ENCODE measurements at places on chromosomes 16 and 17.

DNA sequence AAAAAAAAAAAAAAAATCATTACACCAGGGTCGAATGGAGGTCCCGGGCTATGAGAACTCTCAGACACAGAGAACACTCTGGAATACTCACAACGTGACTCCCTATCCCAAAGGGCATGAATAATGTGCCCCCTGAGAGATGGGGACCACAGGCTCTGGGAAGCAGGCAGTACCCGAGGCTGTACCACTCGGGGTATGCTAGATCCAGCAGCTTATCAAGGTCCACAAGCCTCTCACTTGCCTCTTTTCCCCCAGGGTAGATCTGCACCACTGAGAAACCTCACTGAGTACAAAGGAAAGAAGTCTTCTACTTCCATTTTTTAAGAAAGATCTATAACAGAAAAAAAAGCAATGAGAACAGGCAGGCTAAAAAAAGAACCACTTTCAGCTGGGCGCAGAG lies 40.5 kb downstream of the WDR59 start:
- DNase-seq = no peak

DNA sequence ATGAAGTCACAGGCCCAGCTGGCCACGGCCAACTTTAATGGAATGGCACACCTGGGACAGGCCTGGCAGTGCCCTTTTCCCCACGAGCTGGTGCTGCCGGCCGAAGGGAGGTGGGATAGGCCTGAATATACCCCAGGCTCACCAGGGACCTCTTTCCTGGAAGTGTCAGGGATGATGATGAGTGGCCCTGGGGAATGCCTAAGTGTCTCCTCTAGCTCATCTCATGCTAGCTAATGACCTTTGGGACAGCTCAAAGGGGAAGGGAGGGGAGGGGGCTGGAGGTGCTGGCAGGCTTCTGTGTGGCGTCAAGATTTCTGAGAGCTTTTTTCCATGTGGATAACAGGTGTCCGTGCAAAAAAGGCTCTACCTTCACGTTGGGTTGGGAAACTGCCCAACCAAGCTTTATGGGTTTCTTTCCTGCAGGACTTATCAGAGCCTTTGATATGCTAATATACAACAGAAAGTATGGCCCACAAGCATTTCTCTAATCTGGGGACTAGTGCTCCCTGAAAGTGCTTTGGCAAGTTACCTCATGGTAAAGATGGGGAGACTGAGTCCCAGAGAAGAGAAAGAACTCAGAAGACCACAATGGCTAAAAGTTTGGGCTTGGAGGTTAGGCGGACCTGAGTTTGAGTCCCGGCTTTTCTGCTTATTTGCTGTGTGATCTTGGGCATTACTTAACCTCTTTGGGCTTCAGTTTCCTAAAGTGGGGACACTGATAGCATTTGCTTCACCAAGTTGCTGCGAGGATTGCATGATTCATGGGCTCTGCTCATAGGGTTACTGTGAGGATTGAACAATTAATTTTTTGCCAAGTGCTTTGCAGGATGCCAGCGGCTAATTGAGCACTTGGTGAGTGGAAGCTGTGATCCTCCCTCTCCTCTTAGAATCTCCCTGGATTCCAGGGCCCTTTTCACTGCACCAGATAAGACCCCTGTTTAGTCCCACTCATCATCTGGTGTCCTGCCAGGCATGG lies 14.0 kb downstream of the ADGRG1 start:
- DNase-seq = no peak

DNA sequence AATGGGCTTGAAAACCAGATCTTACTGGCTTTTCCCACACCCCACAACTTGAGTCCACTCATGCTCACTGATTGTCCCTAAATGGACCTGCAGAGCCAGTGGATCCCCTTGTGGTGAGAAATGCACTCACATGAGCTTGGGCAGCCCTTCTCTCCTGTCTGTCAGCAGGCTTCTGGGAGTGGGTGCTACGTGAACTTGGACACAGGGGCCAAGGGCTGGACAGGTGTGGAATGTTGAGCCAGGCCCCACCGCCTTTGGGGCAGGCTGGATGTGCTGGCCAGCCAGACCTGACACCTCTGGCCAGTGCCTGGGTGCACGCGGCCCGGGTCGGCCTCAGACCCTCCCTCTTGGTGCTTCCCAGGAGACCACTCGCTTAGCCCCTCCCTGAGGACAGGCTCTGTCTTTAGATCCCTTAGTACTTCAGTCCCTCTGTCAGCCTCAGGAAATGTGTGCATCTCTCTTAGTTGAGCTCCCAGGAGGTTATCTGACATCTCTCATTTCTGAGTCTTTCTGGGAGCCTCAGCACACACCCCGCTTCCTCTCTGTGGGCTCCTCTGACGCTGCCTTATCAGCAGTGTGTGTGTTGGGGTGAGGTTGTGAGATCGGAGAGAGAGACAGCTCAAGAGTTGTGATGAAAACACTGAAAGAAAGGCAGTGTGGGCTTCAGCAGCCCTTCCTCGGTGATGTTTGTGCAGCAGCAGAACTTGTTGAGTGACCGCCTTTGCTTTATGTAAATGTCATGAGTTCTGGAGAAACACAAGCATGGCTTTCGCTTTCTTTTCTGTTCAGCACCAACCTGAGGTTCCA lies 117.0 kb downstream of the RAB11FIP4 start:
- DNase-seq = peak; percentile 76

- DNase-seq = no peak
Measured at GRCh38 chr16:57727610-57728009, 8.0 kb upstream of the KATNB1 start.

- no peak for DNase-seq
Measured at GRCh38 chr16:80563066-80563465, 22.3 kb downstream of the DYNLRB2 start.

GRCh38 chr17:49496183-49496866 lies 1.2 kb downstream of the NGFR start:
- DNase-seq = peak; percentile 89

GRCh38 chr17:7587420-7588151 lies 2.3 kb downstream of the SOX15 start:
- DNase-seq = no peak

- no peak for DNase-seq
Measured at GRCh38 chr16:84559311-84559932, 55.0 kb upstream of the MEAK7 start.

GRCh38 chr16:85327731-85328675 lies 215.7 kb upstream of the CIBAR2 start:
- no peak for DNase-seq

GRCh38 chr16:50765861-50766260 lies 24.0 kb downstream of the CYLD start:
- no peak for DNase-seq

GRCh38 chr16:1244881-1245280 lies 4.4 kb downstream of the TPSAB1 start:
- DNase-seq = no peak

GRCh38 chr17:9291912-9292560 lies 270.7 kb downstream of the NTN1 start:
- peak; percentile 65 for DNase-seq

GRCh38 chr16:65947951-65948350 lies 418.5 kb upstream of the CDH5 start:
- no peak for DNase-seq

GRCh38 chr16:3672571-3673041 lies 18.1 kb downstream of the DNASE1 start:
- no peak for DNase-seq

DNA sequence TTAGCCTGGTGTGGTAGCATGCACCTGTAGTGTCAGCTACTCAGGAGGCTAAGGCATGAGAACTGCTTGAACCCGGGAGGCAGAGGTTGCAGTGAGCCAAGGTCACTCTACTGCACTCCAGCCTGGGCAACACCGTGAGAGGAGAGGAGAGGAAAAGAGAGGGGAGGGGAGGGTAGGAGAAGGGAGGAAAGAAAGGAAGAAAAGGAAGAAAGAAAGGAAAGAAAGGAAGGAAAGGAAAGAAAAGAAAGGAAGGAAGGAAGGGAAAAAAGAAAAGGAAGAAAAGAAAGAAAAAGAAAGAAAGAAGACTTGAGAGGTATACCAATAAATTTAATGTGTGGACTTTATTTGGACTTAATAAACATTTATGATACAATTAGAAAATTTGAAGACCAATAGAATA lies 66.8 kb upstream of the FA2H start:
- DNase-seq = no peak

DNA sequence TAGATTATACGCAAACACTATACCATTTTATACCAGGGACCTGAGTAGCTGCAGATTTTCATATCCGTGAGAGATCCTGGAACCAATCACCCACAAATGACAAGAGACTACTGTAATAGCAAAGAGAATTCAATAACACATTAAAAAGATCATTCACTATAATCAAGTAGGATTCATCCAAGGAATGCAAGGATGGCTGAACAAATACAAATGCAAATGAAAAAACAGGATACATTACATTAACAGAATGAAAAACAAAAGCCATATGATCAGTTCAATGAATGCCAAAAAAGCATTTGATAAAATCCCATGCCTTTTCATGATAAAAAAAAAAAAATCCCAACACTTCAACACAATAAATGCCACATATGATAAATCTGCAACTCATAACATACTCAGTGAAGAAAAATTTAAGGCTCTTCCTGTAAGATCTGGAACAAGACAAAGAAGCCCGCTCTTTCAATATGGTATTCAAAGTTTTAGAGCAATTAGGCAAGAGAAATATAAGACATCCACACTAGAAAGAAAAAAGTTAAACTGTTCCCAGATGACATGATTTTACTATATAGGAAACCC lies 29.0 kb downstream of the N4BP1 start:
- no peak for DNase-seq

GRCh38 chr17:81428121-81428515 lies 32.9 kb downstream of the BAHCC1 start:
- no peak for DNase-seq

- DNase-seq = no peak
Measured at GRCh38 chr17:57506774-57507127, 238.3 kb downstream of the CCDC182 start.

- DNase-seq = no peak
Measured at GRCh38 chr17:78823282-78824046, 17.1 kb downstream of the USP36 start.

GRCh38 chr17:49964769-49965523 lies 4.0 kb upstream of the DLX4 start:
- peak; percentile 57 for DNase-seq

DNA sequence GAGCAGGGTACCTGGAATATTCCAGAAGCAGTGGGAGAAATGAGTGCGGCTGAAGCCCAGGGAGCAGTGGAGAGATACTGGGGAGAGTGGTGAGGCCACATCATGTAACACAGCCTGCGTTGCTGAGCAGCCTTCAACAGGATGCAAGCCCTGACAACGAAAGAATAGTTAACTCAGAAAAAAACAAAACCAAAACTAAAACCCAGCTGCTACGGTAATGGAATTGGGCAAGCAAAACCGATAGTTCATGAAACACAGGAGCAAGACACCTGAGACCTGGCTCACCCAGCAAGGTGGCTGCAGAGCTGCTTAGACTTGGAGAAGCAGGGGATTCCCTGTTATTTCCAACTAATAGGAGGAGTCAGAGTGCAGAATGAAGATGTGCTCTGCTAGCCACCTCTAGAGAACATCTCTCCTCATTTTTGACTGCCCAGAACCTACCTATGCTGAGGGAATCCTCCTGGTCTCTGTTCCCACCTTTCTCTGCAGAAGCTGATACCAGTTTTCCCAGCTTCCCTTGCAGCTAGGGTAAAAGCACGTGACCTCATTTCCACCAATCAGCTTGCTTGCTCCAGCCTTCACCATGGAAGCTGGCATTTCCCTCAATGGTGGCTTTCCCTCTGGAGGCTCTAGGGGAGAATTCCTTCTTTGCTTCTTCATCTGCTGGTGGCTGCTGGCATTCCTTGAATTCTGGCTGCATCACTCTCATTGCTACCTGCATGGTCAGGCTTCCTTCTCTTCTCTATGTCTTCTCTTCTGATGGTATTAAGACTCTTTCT lies 59.4 kb upstream of the XYLT1 start:
- peak; percentile 41 for DNase-seq

- no peak for DNase-seq
Measured at GRCh38 chr16:25897702-25898101, 205.9 kb downstream of the HS3ST4 start.

DNA sequence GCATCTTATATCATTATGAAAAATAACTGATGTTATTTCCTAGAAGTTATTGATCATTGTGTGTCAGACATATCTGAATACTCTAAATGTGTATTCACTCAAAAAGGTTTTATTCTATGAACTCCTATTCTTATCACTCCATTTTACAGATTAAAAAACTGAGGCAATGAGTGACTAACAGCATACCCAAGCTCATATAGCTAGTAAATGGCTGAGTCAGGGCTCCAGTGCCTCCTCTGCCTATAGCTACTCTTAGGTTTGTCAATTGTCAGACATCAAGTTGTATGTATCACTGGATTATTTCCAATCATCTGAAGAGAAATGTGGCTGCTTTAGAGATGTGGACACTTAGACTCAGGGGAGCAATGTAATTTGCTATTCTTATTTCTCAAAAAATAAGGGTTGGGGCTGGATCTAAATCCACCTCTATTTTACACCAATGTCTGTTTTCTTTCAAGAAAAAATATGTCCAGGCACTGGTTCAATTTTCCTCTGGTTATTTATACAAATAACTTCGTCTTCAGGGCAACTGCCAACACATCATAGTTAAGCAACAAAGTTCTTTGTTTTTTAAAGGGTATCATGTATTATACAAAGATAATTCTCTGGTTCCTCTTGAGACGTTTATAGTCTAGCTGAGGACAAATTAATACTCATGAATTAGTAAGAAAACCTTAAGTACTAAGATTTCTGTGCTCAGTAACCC lies 328.9 kb upstream of the MAF start:
- no peak for DNase-seq

GRCh38 chr17:50064253-50065001 lies 8.5 kb downstream of the ITGA3 start:
- no peak for DNase-seq

- no peak for DNase-seq
Measured at GRCh38 chr17:34990921-34991365, 10.6 kb downstream of the LIG3 start.

DNA sequence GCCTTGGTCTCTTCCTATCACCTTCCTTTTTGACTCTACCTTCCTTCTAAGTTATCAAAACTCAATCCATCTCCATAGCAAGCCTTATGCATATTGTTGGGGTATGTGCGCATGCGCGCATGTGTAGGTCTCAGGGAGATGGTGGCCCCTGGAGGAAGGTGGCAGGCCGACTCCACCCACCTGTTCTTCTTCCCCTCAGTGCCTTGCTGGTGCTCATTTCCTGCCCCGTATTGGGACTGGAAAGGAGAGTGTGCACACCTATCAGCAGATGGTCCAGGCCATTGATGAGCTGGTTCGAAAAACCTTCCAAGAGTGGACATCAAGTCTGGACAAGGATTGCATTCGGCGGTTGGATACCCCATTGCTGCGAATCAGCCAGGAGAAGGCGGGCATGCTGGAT lies 25.2 kb downstream of the DNAH2 start:
- no peak for DNase-seq
